Epithelial cell of proximal tubule (primary cell): ENCODE measurements at places on chromosomes 5 and 9. TPM values are rescaled to one million over a fixed set of nuclear protein-coding genes. Genes with fewer than 3 reads are reported as not detected.

FREM1 gene
- total RNA-seq, result 0.17 and 0.22 TPM in 2 replicates

ANKRD20A1 gene
- 0.17 and 0.36 TPM in 2 replicates for total RNA-seq

GLIPR2 gene
- 23.6 and 42.7 TPM in 2 replicates for total RNA-seq

GRCh38 chr9:135038331-135038730 lies 49.1 kb upstream of the OLFM1 start:
- DNase-seq, result no peak

KCTD16 gene
- 0.06 and 0.14 TPM in 2 replicates for total RNA-seq

ARHGEF37 gene
- 2.0 and 2.7 TPM in 2 replicates for total RNA-seq

- no peak for DNase-seq
Measured at GRCh38 chr9:70479880-70480291, 65.4 kb upstream of the KLF9 start.

GRCh38 chr5:170736966-170737365 lies 46.6 kb upstream of the GABRP start:
- no peak for DNase-seq

PCDHGB2 gene
- total RNA-seq, result 0.43 and 0.98 TPM in 2 replicates

DNA sequence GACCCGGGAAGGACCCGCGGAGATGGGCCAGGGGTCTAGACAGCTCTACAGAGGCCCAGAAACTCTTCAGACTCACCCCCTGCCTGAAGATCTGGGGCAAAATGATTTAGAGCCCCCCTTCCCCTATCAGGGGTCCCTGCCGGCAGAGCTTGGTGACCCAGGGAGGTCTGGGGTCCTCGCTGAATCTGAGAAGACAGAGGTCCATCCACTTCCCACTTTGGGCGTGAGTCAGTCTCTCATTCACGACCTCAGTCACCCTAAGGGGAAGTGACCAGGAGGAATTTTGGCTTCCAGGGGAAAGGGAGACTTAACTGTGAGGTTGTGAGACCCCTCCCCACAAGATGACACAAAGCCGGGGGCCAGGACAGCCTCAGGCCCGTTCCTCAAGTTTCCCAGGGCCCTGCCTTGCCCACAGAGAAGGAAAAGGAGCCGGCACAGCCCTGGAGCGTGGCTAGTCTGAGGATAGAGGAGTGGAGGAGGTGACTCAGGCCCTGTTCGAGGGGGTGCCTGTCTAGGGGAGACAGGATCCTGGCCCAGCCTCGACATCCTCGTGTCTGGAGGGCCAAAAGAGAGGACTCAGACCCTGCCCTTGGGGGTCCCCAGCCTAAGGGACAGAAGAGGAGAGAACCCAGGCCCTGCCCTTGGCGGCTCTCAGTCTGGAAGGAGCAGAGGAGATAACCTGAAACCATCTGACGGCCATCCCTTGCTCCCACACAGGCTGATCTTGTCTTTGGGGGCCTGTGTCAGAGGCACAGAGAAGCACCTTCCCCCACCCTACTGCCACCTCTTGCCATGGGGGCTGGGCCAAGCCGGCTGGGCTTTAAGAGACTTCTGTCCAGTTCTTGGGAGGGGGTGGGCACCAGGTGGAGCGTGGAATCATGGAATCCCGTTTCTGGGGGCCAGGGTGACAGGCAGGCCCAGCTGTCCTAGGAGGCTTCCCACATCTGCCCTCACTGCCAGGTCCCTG lies 889 bp downstream of the PDLIM4 start:
- no peak for DNase-seq

DNA sequence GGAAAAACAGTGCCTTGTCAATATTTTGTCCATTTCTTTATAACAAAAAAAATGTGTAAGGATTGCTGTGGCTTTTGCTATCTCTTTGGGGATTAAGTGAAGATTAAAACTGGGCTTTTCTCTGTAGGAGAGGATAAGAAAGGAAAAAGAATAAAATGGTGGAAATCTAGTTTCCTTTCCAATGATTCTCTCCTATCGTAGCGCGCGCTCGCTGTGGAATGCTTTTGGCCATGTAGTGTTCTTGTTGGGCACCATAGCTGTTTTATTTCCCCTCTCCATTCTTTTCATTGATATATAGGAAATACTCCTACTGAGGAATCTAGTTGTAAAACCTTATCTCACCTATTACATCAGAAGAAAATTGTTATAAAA lies 1.5 kb downstream of the STXBP1 start:
- no peak for DNase-seq

GRCh38 chr5:37756248-37756647 lies 83.6 kb downstream of the GDNF start:
- no peak for DNase-seq

SH3TC2 gene
- total RNA-seq, result 2.3 and 2.7 TPM in 2 replicates

GRCh38 chr5:138028971-138029365 lies 3.9 kb downstream of the FAM13B start:
- no peak for DNase-seq

DNA sequence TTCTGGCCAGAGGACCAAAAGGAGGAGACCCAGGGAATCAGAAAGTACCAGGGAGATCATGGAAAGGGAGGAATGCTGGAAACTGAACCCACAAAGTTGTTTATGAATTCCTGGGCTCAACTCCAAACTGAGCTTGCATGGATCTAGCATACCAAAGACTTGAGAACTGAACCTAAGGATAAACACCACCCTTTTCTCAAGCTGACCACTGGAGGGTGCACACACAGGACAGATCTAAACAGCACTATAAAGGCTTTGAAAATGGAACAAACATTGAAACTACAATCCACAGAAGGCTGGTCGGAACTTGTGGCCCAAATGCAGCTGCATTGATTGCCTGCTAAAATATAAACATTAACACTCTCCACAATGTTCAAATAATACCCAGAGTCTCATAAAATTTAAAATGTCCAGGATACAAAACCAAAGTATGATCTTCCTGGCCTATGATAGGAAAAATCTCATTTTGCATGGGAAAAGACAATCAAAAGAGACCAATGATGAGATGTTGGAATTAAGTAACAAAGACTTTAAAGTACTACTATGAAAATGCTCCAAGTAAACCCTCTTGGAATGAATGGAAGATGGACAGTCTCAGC lies 15.6 kb upstream of the IRF1 start:
- no peak for DNase-seq
